ENCODE measurements at places on chromosomes 3 and 15.

- no peak for DNase-seq
These were observed 18.5 kb downstream of the TTC23 start for GRCh38 chr15:99230867-99231266.

- DNase-seq, result no peak
These were observed 353.6 kb downstream of the ULK4 start for GRCh38 chr3:41608347-41608746.

- no peak for DNase-seq
These were observed 40.1 kb downstream of the RPN1 start for GRCh38 chr3:128610451-128611070.

- no peak for DNase-seq
These were observed 34.1 kb downstream of the EOMES start for GRCh38 chr3:27688053-27688452.

GRCh38 chr3:43882976-43883680, 192.4 kb downstream of the ABHD5 start:
- no peak for DNase-seq

GRCh38 chr3:159916052-159916451, 72.6 kb upstream of the IL12A start:
- no peak for DNase-seq

- DNase-seq, result no peak
These were observed 29.0 kb downstream of the VIPR1 start for GRCh38 chr3:42531470-42531869.

All from effector memory CD4-positive, alpha-beta T cell (primary cell).